ENCODE measurements at places on chromosomes 1 and 21.
A peak's percentile ranks its signal among the peaks of the same experiment; 100 is the strongest.

DNA sequence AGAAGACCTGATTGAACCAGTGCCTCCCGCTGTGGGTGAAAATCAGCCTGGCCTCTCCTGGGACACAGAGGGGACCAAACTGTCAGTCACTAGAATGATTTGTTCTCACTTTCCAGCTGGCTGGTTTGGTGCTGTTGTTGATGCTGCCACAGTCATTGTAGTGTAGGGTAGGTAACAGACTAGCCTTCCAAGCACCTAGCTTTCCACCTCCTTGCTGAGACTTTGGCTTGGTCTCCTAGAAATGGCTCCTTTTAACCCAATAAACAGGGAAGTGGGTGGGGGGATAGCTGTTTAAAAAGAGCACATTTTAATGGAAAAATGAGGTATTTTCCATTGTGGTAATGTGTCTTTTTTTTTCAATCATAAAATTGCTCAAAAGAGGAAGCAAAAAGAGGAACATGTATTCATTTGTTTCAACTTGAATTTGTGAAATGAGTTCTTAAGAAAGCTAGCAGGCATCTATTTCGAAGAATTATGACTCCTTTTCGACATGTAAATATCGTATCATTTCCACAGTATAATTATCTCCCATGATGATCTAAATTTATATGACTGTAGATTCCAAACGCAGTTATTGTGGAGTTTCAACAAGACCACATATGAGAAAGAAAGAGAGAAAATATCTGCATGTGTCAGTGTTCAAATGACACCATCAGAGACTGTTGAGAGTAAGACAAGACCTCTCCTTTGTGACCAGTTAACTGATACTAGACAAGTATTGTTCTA, 190.1 kb downstream of the HLX start:
- DNase-seq, result no peak

DNA sequence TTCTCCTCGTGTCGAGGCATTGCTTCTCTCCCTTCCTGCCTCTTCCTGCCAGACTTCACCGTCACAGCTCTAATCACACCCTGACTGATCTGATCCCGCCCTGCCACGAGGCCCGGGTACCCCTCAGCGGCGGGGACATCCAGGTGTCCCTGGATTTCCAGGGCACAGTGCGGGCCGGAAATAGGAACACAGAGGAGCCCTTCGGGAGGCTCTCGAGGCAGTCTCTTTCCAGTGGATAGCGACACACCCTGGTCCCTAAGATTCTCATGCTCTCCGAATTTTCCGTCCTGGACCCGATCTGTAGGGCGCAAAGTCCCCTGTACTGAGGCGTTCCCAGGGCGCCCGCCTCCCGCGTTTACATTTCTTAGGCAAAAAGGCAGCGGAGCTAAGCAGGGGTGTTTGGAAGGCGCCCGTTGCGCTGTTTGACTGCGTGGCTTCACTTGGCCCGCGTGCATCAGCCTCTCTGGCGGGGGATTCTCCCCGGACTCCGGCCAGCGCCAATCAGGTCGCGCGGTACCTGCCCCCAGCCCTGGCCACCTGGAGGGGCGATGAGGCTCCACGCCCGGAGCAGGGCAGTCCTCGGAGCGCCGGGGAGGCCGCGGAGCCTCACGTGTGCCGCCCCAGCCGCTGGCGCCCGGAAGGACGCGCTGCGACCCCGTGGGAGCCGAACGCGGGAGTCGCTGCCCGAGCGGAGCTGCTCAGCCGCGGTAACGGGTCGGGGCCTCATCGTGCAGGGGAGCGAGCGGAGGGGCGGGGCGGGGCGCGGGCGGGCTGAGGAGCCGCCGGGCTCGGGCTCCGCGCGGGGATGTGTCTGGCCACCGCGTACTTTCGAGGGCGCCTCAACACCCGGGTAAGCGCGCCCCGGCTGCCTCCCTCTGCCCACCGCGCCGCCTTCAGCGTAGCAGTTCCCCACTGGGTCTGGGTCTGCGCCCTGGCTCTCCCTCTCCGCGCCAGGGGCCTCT, at the start of gene FAM163A:
Gene FAM163A (plus strand): TSS at position 575 of the 962 bp plus-strand sequence. CDS start 69,807 bp downstream, outside the sequence.
- no peak for DNase-seq

DNA sequence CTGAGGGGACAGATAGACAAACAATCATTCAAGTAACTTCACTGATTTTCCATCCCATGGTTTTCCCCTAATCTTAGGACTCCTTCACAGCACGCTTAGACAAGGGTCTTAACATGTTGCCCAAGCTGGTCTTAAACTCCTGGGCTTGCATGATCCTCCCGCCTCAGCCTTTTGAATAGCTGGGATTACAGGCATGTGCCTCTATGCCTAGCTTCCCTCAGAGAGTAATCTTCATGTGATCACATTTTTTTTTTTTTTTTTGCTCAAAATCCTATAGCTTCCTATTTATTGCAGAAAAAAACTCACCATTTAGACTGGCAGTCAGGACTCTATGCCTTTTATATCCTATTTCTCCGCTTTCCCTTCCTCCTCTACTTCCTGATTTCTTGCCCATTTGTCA, 90.4 kb upstream of the DPH5 start:
- DNase-seq, result no peak

- DNase-seq, result no peak
These were observed 151.2 kb downstream of the PIGK start for GRCh38 chr1:77068013-77068412.

- peak; percentile 17 for DNase-seq
These were observed 20.8 kb downstream of the SCYL3 start for GRCh38 chr1:169872906-169873305.

GRCh38 chr1:167899253-167899681, 14.7 kb downstream of the ADCY10 start:
- DNase-seq, result peak; percentile 54

DNA sequence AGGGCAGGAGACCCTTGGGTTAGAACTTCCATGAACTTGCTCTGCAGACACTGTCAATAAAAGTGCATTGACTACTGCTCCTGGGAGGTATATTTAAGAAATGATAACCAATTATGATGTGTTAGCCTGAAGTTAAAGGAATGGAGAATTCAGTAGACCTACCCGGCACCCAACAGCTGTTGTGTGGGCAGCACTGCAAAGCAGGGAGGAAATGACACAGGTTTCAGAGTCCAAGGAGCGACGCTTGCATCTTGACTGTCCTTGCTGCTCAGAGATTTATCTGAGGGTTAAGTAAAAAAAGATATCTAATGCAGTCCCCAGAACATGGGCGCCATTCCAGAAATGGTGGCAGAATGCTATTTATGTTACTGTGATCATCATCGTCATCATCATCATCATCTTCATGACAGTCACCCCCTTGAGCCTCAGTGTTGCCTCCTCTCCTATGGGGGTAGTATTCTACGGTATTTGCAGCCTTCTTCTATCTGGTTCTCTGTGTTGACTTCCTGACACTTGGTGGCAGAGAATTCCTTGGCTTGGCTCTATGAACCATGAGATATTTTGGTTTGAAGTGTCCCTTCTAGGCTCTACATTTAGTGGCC, 225.9 kb downstream of the KAZN start:
- no peak for DNase-seq

DNA sequence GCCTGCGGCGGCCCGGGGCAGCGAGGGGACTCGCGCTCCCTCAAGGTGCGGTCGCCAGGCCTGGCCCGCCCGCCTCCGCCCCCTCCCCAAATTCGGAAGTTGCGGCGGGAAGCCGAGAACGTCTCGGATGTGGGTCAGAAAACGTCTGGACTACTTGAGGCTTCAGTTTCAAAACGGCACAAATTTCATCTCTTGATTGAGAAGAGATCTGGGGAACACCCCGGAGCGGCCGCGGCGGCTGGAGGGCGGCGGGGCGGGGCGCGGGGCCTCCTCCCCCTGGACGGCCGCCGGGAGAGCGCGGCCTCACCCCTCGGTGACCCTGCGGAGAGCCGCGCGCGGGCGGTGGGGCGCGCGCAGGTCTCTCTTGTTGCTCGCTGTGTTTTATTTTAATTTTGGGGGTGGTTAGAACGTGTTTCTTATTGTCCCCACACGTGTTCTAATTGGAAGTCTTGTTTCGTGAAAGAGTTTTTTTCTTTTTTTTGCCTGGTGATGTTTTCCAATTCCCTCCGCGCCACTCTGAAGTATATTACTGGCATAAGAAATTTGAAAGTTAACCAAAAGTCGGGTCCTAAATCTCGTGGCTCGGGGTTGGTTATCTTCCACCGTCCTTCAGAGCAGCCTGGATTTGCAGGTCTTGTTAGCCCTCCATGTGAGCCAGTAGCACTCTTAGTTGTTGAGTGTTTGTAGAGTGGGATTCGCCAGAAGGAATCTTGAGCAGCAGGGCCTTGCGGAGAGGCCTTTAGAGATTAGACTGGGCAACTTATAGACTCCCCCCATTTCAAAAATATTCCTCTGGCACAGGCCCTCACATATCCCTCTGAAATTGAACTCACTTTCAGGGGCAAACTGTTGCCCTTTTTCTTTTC, 749 bp downstream of the PCBP3 start:
- DNase-seq, result peak; percentile 11

- DNase-seq, result no peak
These were observed 2.7 kb downstream of the GMEB1 start for GRCh38 chr1:28671254-28671780.

GRCh38 chr1:184272175-184272866, 114.5 kb upstream of the C1orf21 start:
- DNase-seq, result no peak

DNA sequence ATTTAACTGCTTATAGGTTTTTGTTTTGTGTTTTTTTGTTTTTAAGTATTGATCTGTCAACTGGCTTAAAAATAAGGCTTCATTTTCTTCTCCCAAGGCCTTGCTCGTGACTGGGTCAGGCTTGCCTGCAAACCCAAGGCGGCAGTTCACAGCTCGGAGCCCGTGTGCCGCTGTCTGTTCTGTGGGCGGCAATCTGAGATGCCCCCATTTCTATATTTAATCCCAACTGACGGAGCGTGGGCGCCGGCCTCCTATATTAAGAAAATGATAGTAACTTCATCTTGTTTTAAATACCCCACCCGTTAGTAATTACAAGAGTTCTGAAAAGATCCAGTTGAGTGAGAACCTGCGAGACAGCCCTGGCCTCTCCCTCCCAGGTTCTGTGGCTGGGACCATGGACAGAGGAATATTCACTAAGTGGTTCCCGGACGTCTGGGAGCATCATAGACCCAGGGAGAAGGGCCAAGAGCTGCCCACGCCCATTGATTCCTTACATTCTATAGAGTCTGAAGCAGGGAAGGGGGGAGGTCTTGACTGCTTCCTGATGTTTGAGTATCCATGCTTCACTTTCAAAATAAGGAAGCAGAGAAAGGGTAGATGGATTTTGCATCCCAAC, 42.6 kb upstream of the GPR153 start:
- DNase-seq, result no peak

DNA sequence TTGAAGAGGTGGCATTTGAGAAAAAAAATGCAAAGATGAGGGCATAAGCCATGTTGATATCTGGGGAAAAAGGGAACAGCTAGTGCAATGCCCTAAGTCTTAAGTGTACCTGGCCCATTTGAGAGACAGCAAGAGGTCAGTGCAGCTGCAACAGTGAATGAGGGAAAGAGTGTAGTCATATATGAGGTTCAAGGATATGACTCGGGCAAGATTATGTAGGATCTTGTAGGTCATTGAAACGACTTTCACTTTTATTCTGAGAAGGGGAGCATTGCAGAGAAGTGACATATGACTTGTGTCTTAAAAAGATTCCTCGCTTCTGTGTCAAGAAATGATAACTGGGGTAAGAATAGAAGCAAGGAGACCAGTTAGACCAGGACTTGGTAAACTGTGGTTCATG, 31.0 kb downstream of the NTMT2 start:
- DNase-seq, result no peak
